ENCODE measurements at places on chromosomes 7 and 10.
A peak's percentile ranks its signal among the peaks of the same experiment; 100 is the strongest.

DNA sequence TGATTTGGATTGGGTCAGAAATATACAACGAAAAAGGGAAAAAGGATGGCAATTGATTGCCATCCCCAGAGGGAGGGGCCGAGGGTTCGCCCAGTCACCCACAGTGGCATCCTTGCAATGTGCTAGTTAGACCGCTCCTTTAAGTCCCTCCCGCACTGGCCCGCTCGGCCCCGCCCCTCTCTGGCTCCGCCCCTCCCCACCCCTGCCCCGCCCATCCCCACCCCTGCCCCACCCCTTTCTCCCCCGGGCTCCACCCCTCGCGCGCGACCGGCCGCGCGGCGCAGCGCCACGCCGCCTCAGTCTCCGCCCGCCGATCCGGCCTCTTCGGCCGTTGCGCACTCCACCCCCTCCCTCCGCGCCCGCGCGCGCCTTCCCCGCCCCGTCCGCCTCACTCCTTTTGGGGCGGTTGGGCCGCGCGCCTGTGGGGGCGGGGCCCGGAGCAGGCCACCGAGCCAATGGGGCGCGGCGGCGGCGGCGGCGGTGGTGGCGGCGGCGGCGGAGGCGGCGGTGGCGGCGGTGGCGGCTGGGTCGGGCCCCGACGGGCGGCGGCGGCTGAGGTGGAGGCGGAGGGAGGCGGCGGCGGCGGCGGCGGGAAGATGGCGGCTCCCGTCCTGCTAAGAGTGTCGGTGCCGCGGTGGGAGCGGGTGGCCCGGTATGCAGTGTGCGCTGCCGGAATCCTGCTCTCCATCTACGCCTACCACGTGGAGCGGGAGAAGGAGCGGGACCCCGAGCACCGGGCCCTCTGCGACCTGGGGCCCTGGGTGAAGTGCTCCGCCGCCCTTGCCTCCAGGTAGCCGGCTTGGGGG, at the start of gene VKORC1L1:
Gene VKORC1L1, plus strand, starts transcription at position 299 of the 806 bp plus-strand sequence. Its CDS starts 298 bp downstream, at position 597.
- peak; percentile 98 for DNase-seq

- DNase-seq = no peak
Measured at GRCh38 chr7:46072722-46073121, 151.7 kb upstream of the IGFBP3 start.

DNA sequence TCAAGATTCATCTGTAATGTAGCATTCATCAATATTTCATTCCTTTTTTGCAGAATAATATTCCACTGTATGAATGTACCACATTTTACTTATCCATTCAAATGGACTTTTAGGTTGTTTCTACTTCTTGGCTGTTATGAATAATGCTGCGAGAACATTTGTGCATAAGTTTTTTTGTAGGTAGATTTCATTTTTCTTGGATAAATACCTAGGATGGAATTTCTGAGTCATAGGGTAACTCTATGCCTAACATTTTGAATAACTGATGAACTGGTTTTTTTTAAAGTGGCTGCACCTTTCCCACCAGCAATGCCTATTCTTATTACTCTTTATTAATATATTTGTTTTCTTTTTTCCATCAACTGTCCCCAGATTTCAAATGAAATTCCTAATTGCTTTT, 9.1 kb upstream of the XPNPEP1 start:
- no peak for DNase-seq

GRCh38 chr7:99109108-99110051, 34.5 kb downstream of the SMURF1 start:
- no peak for DNase-seq

DNA sequence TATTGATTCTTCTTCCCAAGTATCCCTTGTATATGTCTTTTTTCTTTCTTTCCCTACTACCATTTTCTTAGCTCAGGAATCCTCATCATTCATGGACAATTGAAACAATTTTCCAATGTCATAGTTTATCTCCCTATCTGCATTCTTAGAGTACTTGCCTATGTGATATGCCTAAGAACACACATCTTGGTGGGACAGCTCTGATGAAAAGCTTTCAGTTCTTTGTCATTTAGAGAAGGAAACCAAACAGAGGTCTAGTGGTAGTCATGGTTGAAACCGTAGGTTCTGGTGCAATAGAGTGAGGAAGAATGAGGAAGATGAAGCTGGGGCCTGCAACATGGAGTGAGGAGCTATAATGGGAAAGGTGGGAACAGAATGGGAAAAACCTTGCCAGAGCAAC, 28.2 kb downstream of the TDRD1 start:
- DNase-seq = no peak

DNA sequence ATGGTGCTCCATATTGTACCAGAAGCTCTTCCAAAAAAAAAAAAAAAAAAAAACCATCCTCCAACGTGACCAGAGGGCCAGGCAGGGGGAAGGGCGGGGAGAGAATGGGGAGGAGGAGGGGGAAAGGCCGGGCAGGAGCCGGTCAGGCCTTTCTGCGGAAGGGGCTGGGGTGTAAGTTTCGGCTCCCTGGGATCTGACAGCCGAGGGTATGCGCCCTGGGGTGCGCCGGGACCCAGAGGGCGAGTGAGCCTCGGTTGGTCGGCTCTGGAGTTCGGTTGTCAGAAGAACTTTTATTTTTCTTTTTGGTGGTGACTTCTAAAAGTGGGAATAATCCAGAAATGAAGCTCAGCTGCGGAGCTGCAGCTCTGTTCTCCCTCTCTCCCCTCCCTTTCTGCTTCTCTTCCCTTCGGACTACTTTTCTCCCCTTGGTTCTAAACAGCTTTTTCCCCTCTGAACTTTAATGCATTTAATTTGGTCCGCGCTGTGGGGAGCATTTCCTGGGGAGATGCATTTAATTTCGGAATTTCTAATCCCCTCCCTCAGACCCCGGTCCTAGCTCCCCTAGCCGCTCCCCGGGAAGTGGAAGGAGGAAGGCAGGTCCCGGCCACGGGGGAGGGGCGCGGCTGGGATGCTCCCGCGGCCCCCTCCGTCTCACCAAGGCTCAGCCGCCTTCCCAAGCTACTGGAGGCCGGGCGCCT, 3.9 kb upstream of the PAX2 start:
- DNase-seq = no peak

DNA sequence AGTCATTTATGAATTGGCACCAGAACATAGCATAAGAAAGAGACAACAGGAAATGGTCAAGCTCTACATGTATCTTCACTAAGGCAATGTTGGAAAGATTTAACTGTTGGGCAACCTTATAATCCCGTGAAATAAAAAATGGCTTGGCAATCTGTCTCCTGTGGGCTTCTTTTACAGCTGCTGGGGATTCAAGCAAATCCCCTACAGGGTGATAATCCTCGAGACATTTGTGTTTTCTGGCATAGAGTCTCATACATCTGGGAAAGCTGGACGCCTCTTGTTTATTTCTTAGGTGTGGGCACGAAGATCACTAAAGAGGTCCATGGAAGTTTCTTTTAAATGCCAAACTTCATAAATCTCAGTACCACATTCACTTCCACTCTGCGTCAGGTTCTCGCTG, 82.2 kb upstream of the GPR141 start:
- DNase-seq = no peak

DNA sequence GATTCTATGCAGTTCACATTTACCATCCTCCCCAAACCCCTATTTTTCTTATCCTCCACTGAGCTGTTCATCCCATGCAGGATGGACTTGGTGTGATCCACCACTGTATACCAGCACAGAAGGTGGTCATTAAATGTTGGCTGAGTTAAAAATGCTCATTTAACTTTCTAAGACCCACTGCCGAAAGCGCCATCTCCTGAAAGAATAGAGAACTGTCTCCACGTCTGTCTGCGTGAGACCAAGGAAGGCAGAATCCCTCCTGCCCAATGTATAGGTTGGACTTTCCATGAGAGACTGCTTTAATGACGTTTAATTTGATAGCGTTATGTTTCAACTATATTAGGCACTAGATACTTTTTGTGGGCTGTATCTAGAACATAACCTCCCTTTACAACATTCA, 124.3 kb downstream of the GPAM start:
- no peak for DNase-seq

GRCh38 chr7:130841416-130841815, 107.4 kb upstream of the KLF14 start:
- DNase-seq = no peak

All from ACHN (cell line).